ENCODE measurements at places on chromosomes 3 and 15. TPM values are rescaled to one million over a fixed set of nuclear protein-coding genes. Genes with fewer than 3 reads are reported as not detected.

Gene SCN5A
- 0.14 TPM for total RNA-seq

Gene ITIH1
- total RNA-seq: not detected

Gene FSIP1
- 0.43 TPM for total RNA-seq

Gene COL6A6
- not detected for total RNA-seq

Gene NR2F2
- total RNA-seq: 63.0 TPM

Gene IL17RD
- 0.72 TPM for total RNA-seq

Gene ATP13A5
- 2.0 TPM for total RNA-seq

Gene ROPN1B
- not detected for total RNA-seq

Gene IQCH
- total RNA-seq: not detected

Gene UQCRC1
- total RNA-seq: 568 TPM

Gene C3orf18
- total RNA-seq: 27.4 TPM

Gene IQCF5
- not detected for total RNA-seq

Gene SOX14
- not detected for total RNA-seq

Gene ACTC1
- total RNA-seq: 2.2 TPM

Gene MAP1A
- 4.8 TPM for total RNA-seq

Gene ARPC4
- 150 TPM for total RNA-seq

Gene SPINK8
- not detected for total RNA-seq

Gene SLC22A13
- not detected for total RNA-seq

Gene MYZAP
- total RNA-seq: not detected
